ENCODE measurements at places on chromosomes 12 and 14.

DNA sequence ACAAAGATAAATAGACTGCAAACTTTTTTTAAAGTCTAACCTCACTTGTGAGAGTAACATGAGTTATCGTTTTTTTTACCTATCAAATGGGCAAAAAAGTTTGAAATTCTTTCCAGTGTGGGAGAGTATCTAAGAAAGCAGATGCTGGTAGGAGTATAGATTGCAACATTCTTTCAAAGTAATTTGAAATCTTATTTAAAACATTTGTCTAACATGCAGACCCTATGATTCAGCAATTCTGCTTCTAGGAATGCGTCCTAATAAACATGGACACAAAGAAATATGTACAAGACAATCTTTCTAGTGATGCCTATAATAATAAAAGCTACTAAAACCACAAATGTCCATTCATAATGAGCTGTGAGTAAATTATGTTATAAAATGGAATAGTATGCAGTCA, 110.4 kb upstream of the TMCC3 start:
- no peak for DNase-seq

GRCh38 chr12:109147954-109148353, 31.6 kb downstream of the ACACB start:
- DNase-seq, result peak; percentile 52

- no peak for DNase-seq
Observed at GRCh38 chr12:108667349-108667748, 33.7 kb upstream of the SELPLG start.

GRCh38 chr12:89333564-89334252, 18.6 kb downstream of the DUSP6 start:
- DNase-seq, result peak; percentile 32

DNA sequence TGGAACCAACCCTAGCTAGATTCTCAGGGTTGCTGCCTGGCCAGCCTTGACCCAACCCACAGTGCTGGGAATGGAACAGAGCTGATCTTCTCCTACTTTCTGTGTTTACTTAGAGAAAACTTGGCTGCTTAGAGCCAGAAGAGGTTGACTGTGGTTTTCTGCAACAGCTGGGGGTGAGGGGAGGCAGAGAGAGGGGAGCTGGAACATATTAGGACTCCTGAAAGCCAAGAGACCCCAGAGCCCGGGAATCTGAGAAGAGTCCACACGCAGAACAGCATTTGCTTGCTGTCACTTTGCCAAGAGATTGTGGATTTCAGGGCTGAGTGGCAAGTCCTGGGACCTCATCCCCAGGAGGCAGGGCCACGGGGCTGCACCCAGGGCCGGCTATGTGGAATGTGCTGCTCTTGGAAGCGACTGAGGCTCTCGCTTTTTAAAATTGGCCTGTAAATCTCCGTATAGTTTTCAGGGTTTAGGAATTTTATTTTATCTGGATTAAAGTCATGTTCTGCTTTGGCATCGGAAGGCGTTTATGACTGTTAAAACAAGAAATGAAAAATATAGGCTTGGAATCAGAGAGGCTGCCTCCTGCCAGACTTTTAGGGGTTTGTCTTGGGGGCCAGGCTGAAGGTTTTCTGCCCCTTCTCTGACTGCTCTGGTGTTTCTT, 22.3 kb upstream of the MED13L start:
- DNase-seq, result no peak

DNA sequence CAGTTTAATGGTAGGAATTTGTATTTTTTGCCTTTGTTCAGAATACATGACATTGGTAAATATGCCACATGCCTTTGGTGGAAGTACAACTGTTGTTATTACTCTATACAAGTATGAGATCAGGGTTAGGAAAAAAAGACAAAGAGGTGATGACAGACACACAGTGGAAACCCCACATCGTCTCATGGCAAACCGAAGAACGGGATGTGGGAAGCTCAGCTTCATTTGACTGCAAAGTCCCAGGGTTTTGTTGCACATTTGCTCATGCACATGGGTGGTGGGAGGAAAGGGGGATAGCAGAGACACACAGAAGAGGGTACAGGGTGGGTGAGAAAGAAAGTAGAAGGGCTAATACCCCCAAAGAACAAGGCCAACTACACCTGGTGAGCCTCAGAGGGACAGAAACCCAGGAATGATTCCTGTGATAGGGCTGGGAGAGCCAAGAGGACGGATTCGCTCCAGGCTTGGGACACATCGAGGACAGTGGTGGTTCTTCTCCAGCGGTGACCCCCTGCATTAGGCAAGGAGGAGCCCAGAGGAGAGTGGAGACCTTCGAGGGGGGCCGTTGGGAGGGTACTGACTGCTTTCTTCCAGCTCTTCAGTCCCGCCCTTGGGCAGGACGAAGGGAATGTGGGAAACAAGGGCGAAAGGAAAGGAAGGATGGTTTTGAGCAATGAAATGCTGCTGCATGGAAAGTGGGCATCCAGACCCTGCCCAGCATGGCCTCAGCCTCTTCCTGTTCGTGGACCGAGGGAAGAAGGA, 8.1 kb downstream of the VAMP1 start:
- DNase-seq, result no peak

GRCh38 chr12:110684312-110684836, 4.5 kb downstream of the HVCN1 start:
- no peak for DNase-seq

- no peak for DNase-seq
Observed at GRCh38 chr14:99038431-99038820, 233.6 kb downstream of the BCL11B start.

- no peak for DNase-seq
Observed at GRCh38 chr12:83114966-83115365, 428.3 kb downstream of the TMTC2 start.

- peak; percentile 96 for DNase-seq
Observed at GRCh38 chr12:100266585-100266834, 369 bp downstream of the DEPDC4 start.

- DNase-seq, result no peak
Observed at GRCh38 chr14:40850191-40850590, 756.5 kb upstream of the LRFN5 start.

DNA sequence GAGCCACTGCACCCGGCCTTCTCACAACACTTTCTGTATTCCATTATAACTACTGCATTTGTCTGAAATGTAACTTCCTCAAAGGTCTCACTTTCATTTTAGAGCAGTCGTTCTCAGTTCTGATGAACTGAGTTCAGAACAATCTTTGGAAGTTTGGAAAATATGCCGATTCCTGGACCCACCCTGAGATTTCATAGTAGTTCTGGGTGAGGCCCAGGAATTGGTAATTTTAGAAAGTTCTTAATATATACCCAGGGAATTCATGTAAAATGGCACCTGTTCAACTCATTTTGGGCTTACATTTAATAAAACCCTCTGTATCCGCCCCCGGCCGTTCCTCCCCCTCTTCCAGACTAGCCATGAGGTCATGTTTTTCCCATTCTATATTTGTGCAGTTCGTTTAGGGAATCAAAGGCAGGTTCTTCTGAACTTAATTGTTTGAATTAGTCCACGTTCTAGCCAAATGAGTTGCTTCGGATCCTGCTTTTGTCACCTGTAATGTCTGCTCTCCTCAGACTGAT, 5.9 kb downstream of the GSG1 start:
- DNase-seq, result peak; percentile 42

GRCh38 chr14:67673451-67673850, 981 bp downstream of the VTI1B start:
- no peak for DNase-seq

GRCh38 chr14:56331592-56332216, 213.5 kb downstream of the PELI2 start:
- no peak for DNase-seq

GRCh38 chr12:98973395-98973794, 328.3 kb downstream of the APAF1 start:
- DNase-seq, result no peak

DNA sequence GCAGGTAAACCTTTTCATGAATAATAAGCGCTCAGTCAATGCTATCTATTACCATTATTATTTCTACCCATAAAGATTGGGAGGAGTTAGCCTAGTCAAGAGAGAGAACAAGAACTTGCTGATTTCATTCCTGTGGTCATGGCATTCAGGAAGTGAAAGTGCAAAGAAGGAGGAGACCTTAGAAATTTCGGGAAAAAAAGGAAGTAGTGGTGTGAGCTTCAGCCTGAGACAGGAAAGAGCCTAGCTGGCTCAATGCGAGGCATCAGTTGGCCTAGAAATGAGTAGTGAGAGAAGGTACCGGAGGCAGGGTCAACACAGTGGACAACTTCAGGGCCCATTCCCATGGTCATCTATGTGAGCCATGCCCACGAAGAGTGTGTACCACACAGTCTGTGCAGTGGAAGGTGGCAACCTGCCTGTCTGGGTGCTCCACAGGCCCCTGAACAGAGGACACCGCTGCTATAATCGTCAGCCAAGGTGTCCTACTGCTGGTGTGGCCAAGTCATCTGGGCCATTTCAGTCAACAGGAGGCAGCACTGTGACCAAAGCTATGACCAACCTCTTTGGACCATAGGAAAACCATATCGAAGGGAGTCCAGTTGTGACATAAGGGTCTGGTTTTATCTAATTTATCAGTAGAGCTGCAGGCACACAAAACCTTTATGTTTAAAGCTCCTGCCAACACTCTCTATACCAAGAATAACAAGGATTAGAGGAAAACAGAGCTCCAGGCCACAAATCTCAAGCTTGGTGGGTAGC, 16.2 kb upstream of the STON2 start:
- no peak for DNase-seq

- no peak for DNase-seq
Observed at GRCh38 chr14:99883866-99884650, 90.8 kb downstream of the EML1 start.

DNA sequence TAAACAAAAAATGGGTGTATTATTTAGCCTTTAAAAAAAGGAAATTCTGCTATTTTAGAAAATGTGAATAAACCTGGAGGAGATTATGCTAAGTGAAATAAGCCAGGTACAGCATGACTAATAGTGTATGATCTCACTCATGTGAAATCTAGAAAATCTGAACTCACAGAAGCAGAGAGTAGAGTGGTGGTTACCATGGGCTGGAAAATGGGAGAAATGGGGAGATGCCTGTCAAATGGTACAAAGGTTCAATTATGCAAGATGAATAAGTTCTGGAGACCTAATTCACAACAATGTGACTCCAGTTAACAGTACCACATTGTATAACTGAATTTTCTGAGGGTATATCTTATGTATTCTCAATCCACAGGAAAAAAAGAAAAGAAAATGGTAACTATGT, 17.4 kb upstream of the LEMD3 start:
- DNase-seq, result no peak

DNA sequence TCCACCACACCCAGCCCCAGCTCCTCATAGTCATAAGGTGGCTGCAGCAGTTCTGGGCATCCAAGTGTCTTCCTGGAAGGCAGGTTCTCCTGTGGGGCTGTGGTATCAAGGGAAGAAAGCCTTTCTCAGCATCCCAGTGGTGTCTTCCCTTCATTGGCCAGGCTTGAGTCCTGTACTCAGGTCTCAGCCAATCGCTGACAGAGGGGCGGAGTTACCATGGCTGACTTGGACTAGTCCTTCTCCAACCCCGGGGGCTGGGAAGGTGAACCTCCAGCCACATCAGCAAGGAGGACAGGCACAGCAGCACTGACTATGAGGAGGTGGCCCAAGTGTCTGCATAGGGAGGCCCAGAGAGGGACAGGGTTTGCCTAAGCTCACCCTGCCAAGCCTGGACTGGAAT, 64.0 kb upstream of the SLC24A4 start:
- no peak for DNase-seq

GRCh38 chr12:69392179-69392928, 32.8 kb downstream of the YEATS4 start:
- DNase-seq, result no peak

- no peak for DNase-seq
Observed at GRCh38 chr12:30794591-30795409, 40.0 kb upstream of the CAPRIN2 start.

GRCh38 chr12:42097971-42098370, 46.7 kb downstream of the GXYLT1 start:
- no peak for DNase-seq

Data from left colon (tissue), 2 donors.